ENCODE measurements at places on chromosomes 12 and 14.
A peak's percentile ranks its signal among the peaks of the same experiment; 100 is the strongest.

- no peak for DNase-seq
These were observed 353.2 kb downstream of the BCAT1 start for GRCh38 chr12:24595652-24596235.

DNA sequence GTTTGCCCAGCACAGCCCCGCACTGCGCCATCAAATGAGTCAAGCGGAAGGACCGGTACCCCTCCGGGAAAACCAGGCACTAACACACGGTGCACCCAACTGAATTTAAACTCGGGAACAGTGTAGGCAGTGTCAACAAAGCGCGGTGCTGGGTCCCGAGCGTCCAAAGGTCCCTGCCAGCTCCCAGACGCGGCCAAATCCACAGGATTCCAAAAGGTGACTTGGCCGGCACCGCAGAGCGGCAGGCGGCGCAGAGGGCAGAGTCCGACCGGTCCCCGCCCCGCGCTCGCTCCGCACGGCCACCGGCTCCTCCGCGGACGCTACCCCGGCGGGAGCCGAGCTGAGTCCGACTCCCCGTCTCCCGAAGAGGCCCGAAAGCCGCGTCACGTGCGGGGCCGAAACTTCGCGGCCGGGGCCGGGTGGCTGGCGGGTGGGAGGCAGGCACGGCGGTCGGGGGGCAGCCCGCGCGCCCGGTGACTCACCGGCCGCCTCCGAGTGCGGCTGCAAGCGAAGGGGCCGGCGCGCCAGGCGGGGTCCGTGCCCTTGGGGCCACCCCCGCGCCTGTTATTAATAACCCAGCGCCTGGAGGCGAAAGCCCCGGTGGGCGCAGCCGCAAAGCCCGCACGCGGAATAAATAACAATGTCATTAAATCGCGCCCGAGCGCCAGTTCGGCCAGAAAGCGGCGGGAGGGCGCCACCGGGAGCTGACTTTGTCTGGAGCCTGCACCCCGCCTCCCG, 863 bp downstream of the DENND5B start:
- peak; percentile 57 for DNase-seq

GRCh38 chr12:102757882-102758226, 159.2 kb downstream of the PAH start:
- no peak for DNase-seq

- DNase-seq = no peak
These were observed 40.8 kb upstream of the SPTLC2 start for GRCh38 chr14:77657280-77657679.

DNA sequence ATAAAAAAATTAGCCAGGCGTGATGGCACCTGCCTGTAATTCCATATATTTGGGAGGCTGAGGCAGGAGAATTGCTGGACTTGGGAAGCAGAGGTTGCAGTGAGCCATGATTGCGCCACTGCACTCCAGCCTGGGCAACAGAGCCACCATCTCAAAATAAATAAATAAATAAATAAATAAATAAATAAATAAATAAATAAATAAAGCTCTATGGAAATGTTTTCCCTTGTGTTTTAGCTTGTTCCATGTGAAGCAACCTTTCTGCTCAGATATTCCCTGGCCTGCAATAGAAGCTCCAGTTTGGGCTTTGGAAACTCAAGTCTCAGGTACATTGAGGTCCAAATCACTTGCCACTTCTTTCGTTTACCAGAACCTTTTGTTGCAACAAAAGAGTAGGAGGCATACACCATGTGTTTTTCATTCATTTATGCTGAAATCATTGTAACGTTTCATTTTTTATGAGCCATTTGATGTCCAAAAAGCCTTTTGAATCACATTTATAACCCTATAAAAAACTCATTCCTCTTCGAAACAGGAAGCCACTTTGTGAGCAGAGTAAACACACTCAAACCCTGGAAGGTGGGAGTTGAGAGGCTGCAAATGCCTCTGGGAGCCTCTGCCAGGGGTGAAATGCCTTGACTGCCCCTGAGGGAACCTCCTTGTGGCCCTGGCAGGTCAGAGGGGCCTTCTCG, 376.6 kb upstream of the TBX3 start:
- no peak for DNase-seq

- DNase-seq = no peak
These were observed 324.1 kb upstream of the SFSWAP start for GRCh38 chr12:131386781-131387180.

DNA sequence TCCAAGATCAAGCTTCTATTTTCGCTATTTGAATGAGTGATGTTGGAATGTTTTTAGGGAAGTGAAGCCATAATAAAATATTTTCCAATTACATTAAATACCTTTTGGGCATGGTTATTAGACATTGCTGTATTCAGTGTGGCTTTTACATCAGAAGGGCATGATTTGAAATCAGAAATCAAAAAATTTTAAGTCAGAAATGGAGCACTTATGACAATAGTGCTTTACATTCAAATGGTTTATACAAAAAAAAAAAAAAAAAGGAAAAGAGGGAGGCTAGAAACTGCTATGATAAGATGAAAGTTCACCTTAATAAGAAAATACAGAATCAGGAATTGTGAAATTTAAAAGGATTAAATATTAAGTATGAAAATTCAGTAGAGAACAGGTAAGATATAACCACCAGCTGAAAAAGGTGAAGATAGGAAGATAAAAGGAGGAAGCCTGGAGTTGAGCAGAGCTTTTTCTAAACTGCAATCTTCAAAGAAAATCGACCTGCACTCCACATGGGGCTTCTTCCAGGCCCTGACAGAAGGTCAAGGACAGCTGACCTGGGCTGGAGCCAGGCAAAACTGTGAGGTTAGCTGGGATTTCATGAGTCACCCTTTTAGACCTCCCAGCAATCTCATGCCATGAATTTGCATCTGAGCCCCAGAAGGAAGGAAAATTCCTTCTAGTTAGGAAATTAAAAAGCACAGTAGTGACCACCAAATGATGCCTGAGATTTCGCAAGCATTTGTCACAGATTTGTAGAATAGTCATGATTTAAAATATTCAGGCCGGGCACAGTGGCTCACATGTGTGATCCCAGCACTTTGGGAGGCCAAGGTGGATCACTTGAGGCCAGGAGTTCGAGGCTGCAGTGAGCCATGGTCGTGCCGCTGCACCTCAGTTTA, 23.4 kb upstream of the BMP4 start:
- DNase-seq = no peak

DNA sequence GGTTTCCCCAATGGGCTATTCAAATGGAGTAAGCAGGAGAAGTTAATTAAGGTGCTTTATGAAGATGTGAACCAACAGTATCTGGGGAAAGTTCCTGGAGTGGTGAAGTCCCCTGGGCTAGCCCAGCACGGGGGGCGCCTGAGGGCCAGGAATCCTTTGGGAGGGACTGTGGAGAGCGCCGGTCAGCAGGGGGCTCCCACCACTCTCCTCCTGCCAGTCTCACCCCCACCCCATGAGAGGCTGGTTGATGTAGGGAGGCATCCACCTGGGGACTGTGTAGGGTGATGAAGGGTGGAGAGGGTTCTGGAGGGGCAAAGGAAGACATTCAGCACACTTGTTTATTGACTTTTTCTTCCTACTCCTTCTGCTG, 4.4 kb downstream of the CEBPE start:
- no peak for DNase-seq

GRCh38 chr14:53156238-53156637, 3.1 kb upstream of the DDHD1 start:
- peak; percentile 10 for DNase-seq

DNA sequence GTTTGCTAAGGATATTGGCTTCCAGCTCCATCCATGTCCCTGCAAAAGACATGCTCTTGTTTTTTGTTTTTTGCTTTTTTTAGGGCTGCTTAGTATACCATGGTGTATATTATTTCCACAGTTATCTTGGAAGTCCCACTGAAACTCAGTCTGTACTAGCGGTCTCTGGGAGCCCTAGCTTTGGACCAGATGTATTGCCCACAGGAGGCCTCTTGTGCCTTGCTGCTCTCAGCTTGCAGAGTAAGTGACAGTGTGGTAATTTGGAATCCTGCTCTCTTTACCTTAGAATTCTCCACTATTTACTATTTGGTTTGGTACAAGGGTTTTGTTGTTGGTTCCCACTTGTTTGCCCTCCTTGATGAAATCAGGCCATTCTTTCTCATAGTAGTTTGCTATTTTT, 1022.9 kb downstream of the LRFN5 start:
- no peak for DNase-seq

- DNase-seq = no peak
These were observed 127.2 kb downstream of the SLC15A5 start for GRCh38 chr12:16150276-16150675.

- DNase-seq = no peak
These were observed 490.9 kb downstream of the FLRT2 start for GRCh38 chr14:86020841-86021240.

DNA sequence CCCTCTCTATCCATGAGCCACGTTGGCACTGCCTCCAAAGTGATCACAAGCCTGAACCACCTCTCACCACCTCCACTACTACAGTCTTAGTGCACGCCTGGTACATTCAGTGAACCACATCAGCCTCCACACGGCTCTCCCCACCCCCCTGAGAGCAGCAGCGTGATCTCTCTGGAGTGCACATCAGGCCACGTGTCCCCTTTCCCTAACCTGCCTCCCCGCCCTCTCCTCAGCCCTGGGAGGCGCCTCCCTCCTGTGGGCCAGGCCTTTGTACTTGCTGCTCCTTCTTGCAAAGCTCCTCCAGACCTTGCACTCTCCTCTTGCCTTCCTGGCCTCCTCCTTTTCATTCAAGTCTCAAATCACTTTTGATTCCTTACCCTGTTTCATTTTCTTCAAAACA, 49.8 kb downstream of the SLC6A12 start:
- DNase-seq = no peak

GRCh38 chr12:131044760-131045381, 91.2 kb downstream of the ADGRD1 start:
- DNase-seq = no peak

- no peak for DNase-seq
These were observed 7.4 kb downstream of the ZNF219 start for GRCh38 chr14:21090940-21091663.

- DNase-seq = no peak
These were observed 7.7 kb downstream of the LRCOL1 start for GRCh38 chr12:132602572-132603239.

DNA sequence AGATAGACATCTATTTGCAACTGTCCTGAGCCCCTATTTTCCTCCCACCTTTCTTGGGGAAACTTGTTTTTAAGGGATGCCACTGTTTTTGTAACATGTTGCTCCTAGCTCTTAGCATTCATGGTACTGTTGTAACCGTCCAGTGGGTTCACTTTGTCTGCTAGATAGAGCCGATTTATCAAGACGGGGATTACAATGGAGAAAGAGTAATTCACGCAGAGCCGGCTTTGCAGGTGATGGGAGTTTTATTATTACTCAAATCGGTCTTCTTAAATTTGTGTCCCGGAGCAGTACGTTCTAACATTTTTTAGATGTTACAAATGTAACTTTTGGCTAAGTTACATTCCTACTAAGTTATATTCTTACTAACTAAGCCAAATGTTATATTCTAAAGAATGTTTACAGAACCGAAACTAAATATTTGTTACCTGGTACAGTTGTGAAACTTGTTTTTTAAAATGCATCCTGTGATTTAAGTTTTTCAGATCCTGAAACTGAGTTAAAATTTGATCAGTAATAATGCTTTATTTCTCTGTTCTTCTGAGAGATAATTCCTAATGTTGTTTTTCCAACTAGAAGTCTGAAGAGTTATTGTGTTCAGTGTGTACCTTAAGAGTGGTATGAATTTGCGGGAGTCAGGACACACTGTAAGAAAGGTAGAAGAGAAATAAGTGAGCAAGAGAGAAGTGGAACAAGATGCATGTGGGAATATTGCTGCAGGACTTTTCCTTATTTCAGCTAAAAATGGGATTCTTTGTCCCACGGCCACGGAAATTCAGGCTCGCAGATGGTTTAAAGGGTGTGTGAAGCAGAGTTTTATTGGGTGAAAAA, 20.6 kb upstream of the CLEC2D start:
- DNase-seq = peak; percentile 57

DNA sequence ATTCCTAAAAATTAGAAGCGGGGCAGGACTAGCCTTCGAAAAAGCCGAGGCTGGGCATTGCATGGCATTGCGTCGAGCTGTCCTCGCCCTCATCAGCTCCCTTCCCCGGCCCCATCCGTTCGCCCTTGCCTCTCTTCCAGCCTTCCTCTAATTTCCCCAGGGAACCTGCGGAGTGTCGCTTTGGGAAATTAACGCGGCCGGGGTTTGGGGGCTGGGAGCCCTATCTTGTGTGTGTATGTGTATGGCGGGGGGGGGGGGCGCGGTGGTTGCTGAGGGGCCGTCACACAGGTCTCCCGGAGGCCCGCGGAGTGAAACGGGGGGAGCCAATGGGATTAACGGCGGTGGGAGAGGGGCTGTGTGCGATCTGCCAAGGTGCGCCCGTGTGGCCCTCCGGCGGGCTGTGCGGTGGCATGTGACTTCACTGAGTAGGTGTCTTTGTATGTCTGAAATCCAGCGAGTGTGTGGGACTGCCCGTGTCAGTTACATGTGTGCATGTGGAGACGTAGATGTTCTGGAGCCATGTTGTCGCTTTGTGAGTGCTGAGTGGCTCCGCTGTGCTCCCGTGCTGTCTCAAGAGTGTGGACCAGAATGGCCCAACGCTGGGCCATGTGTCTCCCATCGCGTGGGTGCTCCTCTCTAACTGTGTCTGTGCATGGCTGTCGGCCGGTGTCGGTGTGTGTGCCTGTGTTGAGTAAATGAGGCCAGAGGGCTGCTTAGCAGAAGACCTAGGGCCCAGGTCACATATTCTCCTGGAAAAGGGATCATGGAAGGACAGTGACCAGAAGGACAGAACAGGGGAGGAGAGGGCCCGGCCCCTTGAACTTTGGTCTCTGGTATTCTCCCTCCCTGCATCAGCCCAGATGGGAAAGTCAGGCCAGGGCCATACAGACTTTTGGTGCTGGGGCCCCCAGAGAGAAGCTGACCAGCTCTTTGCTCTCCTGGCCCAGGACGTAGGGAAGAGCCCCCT, 1.5 kb downstream of the PTMS start:
- peak; percentile 29 for DNase-seq

DNA sequence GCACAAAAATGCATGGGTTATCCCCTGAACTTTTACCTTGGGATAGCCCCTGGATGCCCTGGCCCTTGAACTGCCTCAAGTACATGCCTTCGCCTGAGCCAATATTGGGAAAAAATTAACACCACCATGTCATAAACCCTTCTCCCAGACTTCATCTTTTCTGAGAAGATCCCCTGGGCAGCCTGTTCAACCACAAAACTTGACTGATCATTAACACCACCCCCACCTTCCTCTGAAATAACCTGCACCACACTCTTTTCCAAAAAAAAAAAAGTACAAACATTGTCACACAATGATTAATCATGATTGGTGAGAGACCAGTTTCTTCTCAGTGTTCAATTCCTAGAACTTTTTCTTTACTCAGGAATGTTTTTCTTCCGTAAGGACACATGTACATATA, 217.9 kb downstream of the PAX9 start:
- no peak for DNase-seq

DNA sequence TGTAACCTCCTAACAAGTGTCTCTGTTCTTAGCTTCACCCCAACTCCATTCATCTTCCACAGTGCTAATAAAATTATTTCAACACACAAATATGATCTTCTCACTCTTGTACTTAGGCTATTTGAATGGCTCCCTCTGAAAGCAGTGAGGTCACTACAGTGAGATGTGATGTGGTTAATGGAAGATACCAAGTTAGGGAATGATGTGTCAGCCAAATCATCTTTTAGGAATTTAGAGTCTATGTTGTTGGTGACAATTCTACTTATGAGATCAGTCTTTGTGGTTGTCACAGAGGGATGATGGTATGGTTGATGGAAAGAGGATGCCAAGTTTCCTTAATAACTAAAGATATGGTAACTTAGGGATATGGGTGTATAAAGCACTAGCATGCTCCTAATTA, 57.6 kb downstream of the POLR3B start:
- peak; percentile 23 for DNase-seq

Measured in epithelial cell of esophagus (primary cell).